ENCODE measurements at places on chromosomes 12 and 14. TPM values are rescaled to one million over a fixed set of nuclear protein-coding genes. Genes with fewer than 3 reads are reported as not detected.

LGR5 gene
- total RNA-seq: not detected

MORN3 gene
- total RNA-seq: 19.2 TPM

VRTN gene
- total RNA-seq: not detected

ZNF385A gene
- total RNA-seq: 69.9 TPM

PRPH gene
- not detected for total RNA-seq

EPYC gene
- total RNA-seq: not detected

KERA gene
- not detected for total RNA-seq

KRT3 gene
- not detected for total RNA-seq

GALNT4 gene
- 12.2 TPM for total RNA-seq

DNA sequence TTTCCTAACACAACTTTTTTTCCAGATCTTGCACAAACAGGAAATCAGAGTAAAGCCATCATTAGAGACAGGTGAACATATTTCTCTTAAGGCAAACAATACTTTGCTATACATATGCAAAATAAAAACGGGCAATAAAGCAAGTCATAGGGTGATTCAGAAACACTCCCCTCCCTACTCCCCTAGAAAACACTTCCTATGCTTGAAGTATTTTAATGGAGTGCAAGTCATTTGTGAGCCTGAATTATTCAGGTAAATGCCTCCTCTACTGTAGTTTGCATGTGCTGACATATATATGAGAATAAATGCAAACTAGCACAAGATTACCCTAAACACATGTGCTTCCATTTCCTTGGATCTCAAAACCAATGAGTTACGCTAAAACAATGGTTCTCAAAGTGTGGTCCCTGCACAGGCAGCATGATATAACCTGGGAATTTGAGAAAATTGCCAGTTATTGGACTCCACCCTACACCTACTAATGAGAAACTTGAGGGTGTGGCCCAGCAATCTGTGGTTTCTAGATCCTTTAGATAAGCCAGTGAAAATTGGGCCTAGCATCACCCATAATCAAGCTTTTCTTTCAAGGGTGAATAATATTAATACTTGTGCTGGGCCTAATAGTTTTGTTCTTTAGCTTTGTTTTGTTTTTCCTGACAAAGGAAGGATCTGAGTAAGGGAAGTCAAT is 159.7 kb upstream of the BMP4 start:
- no peak for DNase-seq

- no peak for DNase-seq
These were observed 361.0 kb downstream of the DPF3 start for GRCh38 chr14:72532686-72533454.

DNA sequence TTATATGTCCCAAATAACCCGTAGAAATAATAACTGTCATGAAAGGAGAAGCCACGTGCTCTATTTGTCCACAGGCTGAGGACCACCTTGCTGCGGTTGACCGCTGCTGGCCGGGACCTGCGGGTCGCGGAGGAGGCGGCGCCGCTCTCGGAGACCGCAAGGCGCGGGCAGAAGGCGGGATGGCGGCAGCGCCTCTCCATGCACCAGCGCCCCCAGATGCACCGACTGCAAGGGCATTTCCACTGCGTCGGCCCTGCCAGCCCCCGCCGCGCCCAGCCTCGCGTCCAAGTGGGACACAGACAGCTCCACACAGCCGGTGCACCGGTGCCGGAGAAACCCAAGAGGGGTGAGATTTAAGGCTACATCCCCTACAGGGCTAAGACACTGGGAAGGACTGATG is 21.0 kb downstream of the RPGRIP1 start:
- no peak for DNase-seq

GRCh38 chr14:87097015-87097414 is 896.0 kb downstream of the GALC start:
- DNase-seq: no peak

GRCh38 chr12:4438834-4439596 is 6.6 kb downstream of the FGF6 start:
- DNase-seq: no peak

DNA sequence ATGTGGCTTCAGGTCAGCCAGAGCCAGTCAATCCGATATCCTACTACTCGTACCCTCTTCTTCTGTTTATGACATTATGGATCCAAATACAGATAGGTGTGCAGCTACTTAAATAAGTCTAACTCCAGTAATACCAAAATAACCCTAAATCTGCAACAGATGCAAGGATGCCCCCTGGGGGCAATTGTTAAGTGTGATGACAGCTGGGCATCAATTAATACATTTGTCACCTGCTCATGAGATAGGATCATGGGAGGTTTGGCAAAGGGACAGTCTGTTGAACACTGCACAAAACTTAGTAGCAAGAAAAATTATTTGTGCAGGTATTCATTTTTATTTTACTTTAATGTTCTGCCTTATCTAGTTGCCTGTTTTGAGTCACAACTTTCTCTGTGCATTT is 83.2 kb downstream of the SLC38A6 start:
- no peak for DNase-seq

DNA sequence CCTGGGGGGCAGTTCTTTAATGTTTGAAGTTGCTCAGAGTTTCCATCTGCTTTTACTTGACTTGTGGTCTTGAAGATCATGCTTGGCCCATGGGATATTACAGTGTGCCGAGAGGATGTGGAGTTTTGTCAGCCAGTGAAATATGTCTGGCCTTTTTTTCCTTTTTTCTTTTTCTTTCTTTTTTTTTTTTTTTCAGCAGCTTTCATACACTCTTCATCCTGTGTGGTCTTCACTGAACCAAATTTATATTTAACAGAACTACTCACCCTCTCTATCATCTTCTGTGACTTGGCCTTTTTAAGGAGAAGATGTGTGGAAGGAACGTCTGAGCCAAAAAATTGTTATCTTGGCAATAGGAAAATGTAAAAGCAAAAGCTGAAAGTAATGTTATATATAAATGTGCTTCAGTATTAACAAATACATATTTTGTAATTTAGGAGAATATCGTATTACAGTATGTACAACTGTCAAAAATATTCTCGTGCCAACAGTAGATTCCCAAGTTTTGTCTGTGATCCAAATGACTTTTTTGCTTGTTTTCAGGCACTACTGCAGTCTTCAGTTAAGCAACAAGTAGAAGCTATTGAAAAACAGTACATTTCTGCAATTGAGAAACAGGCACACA is 200.6 kb downstream of the CCDC91 start:
- no peak for DNase-seq

GRCh38 chr14:90548455-90548854 is 151.6 kb downstream of the CALM1 start:
- DNase-seq: no peak

DNA sequence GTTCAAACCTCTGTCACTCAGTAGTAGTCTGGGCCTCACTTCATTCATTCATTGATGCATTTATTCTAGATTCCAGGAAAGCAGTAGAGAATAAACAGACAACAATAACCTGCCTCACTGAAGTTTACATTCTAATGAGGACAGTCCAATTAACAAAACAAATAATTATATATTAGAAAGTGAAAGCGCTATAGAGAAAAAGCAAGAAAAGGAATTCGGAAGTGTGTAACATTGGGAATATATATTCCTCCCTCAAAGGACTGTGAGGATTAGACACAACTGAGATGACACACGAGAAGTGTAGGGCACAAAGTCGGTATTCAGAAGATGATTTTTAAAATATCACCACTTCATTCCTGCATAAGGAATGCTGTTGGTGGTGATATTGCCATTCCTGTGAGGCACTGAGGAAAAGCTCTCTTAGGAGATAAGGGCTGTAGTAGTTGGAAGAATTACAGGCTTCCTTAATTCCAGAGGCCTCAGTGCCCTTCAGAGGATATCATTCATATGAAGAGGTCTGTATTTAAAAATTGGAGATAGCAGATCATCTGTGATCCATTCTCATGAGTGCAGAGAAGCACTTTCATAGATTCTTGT is 3.9 kb upstream of the DUSP6 start:
- no peak for DNase-seq

GRCh38 chr12:90618586-90618985 is 336.4 kb downstream of the CCER1 start:
- DNase-seq: no peak

- no peak for DNase-seq
These were observed 57.4 kb upstream of the KRR1 start for GRCh38 chr12:75568801-75569200.

- no peak for DNase-seq
These were observed 452.1 kb upstream of the GARIN6 start for GRCh38 chr12:99195474-99195873.

DNA sequence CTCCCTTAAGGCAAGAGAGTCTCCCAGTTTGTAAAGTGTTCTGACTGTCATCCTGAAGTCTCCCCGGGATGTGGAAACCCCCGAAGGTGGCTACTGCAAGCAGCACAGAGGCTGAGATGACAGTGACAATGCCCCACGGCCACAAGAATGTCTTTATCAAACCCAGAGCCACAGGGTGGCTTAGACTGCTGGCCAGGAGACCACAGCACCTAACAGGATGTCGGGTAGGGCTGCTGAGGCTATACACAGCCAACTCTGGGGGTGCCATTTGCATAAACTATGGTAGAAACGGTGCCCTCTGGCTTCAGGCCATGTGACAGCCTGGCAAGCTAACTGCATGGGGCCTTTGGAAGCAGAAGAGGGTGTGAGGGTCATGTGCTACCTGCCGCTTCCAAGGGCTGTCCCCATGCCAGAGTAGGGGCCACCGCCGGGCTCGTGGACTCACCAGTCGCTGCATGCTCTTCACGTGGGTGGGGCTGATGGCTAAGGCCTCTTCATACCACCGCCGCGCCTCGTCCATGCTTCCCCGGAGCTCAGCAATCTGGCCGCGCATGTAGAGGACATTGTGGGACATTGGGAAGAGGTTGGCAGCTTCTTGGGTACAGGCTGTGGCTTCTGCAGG is 180.9 kb downstream of the CALM1 start:
- DNase-seq: no peak

GRCh38 chr14:99190696-99191394 is 81.2 kb downstream of the BCL11B start:
- peak; percentile 50 for DNase-seq

GRCh38 chr12:11684393-11684792 is 34.9 kb downstream of the ETV6 start:
- no peak for DNase-seq

DNA sequence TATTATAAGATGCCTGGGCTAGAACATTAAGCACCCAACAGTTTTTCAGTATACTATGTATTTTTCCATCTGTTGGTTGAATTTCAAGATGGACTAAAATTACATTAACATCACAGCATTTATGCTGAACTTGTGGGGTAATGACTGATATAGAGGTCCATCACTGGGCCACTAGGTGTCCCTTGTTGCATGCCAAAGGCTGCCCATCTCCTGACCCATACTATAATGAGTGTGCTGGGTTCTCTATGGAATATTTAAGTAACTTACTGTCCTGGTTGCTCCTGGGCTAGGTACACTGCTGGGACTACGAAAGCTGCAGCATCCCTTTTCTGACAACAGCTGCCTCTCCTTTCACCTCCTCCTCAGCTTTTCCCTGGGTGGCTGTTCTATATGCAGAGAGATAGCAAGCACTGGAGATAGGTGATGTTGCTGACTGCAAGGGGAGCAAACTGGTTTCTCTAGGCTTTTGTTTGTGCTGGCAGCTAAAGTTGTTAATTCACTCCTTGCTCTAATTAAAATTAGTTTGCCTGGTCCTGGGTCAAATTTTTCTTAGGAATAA is 138.6 kb upstream of the TRHDE start:
- no peak for DNase-seq

DNA sequence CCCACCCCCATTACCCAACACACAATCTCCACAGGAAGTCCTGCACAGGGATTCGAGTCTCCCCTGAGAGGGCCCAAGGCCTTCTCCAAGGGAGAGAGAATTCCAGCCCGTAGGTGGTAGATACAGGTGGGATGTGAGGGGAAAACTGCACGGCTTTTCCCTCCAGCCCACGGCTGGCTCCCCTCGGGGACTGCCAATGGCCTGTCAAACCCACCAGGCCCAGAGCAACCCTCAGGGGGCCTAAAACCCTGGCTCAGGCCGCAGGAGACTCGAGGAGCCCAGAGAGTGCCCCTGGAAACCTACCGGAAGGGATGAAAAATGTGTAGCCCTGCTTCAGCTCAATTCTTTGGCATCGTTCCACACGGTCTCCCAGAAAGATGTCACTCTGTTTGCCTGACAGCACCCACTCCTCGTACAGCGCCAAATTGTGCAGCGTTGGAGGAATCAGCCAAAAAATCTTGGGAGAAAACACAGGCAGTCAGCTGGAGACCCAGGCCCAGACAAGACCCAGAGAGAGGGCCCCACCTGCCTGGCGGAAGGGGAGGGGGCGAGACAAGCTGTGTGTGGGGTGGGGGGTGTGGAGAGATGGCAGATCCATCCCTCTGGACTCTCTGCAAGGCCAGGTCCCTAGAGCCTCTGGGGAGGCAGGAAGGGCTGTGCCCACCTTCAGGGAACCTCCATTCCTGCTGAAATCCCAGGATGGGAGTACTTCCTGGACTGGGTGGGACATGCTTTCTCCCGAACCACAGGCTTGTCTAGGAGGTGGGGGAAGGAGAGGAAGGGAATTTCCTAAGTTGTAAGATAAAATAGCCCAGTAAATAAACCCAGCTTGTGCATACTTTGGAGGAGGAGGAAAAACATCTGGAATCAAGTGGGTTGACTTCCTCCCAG is 48.1 kb downstream of the KDM2B start:
- DNase-seq: no peak

DNA sequence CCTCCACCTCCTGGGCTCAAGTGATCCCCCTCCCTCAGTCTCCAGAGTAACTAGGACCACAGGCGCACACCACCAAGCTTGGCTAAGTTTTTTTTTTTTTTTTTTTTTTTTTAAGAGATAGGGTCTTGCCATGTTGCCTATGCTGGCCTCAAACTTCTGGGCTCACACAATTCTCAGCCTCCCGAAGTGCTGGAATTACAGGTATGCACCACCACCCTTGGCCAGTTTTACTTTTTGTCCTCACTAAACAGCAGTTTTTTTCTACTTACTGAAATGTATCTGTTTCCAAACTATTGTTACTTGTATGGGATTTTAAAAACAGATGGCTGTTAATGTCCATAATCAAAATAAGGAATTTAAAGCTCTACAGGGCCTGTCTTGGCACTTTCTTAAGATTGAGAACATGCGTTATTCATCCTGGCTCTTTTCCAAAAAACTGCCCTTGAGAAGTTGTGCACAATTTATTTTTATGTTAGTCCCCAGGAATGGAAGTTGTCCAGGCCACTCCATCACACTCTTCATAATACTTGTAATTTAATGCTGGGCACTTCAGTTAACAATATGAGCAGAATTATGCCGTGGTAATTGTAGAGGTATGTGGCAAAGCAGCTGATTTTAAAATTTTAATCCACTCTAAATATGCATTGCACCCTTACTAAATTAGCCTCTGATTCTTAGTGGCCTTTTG is 51.9 kb upstream of the REP15 start:
- no peak for DNase-seq

- DNase-seq: no peak
These were observed 2.9 kb upstream of the NYNRIN start for GRCh38 chr14:24395609-24396582.

All from naive thymus-derived CD4-positive, alpha-beta T cell (primary cell).